ENCODE measurements at places on chromosomes 3 and 15. TPM values are rescaled to one million over a fixed set of nuclear protein-coding genes. Genes with fewer than 3 reads are reported as not detected.
A peak's percentile ranks its signal among the peaks of the same experiment; 100 is the strongest.

- H3K4me3 ChIP-seq: no peak overlapping the region
- H3K4me1 ChIP-seq: no peaks in the 10 kb centered on the region
- no peaks in the 10 kb centered on the region for H3K36me3 ChIP-seq
- no peaks in the 10 kb centered on the region for H3K27me3 ChIP-seq
- no peak overlapping the region for H3K27ac ChIP-seq
Measured at GRCh38 chr3:43378066-43378935, 92.0 kb downstream of the SNRK start.

Gene TPRG1
- polyA plus RNA-seq: 0.52 TPM

DNA sequence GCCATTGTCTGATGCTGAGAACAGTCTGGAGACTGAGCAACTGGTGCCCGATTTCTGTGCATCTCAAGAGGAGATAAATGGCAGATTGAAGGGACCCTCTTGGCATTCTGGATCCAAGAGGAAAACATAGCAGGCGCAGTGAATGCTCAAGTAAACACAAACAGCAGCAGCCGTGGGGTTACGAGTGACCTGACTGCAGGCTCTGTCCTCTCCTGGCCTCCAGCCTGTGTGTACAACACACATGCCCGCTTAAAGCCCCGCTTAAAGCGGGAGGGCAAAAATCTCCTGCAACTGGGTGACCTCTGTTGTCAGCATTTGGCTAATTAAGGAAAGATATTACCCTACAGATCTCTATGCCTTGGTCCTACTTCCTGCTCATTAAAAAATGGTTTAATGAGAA, 120.5 kb downstream of the GREM1 start:
- H3K4me1 ChIP-seq: no peaks in the 10 kb centered on the region
- H3K4me3 ChIP-seq: no peak overlapping the region
- H3K27ac ChIP-seq: no peak overlapping the region
- H3K36me3 ChIP-seq: no peaks in the 10 kb centered on the region

DNA sequence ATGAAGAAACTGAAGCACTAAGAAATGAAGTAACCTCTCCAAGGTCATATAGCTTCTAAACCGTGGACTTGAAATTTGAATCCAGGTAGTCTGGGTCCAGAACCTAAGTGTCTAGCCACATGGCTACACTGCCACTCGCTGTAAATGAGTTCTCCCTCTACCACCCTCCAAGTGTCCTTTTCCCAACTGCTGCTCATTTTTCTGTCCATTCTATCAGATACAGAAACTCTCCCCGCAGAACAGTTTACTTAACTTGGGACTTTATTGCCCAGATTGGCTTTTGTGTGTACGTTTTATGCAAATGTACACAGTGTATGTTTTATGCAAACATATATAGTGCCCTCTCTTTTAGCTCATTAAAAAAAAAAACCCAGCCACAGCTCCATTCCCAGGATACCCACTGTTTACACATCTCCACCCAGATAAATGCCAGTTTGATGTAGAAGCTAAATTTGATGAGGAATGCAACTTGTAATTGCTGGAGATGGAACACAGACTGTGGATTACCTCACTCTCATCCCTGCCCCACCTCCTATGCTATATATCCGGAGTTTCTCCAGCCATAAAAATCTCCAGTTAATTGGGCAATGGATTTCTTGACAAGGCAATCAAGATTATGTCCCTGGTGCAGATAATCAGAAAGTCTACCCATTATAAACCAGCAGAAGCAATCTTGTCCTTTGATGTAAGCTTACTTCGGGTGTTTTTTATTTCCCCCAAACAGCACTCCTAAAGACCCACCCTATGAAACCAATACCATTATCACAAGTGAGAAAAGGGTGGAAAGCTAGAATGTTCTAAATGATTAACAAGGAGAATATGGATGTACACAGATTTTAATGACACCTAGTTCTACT, 42.0 kb downstream of the THBS1 start:
- no peaks in the 10 kb centered on the region for H3K36me3 ChIP-seq
- H3K27ac ChIP-seq: no peak overlapping the region
- H3K4me1 ChIP-seq: no peaks in the 10 kb centered on the region
- no peak overlapping the region for H3K4me3 ChIP-seq
- DNase-seq: no peak
- no peaks in the 10 kb centered on the region for H3K27me3 ChIP-seq

- H3K4me3 ChIP-seq: no peak overlapping the region
- H3K4me1 ChIP-seq: no peaks in the 10 kb centered on the region
- no peaks in the 10 kb centered on the region for H3K27me3 ChIP-seq
- DNase-seq: no peak
- H3K27ac ChIP-seq: peak overlapping the region; percentile 45
Measured at GRCh38 chr15:50059203-50059772, 59.7 kb downstream of the ATP8B4 start.

Gene TNFAIP8L3
- polyA plus RNA-seq: 3.0 TPM

DNA sequence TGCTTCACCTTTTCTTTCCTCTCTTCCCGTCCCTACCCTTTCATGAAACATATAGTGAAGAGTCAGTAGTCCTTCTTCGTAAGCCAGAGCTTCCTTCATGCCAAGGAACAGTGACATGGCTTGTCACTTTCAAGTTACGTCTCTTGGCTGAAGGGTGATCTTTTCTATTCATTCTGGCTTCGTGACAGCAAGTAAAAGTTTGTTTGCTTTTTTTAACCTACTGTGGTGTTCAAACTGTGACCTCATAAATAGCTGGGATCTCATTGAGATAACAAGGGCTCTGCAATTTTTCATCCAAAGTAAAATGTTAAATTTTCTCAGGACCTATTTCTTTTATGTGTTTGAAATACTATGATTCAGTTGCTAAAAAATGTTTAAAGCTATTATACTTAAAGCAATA, 10.5 kb downstream of the CDIN1 start:
- H3K27me3 ChIP-seq: no peaks in the 10 kb centered on the region
- H3K36me3 ChIP-seq: no peaks in the 10 kb centered on the region
- H3K4me3 ChIP-seq: no peak overlapping the region
- H3K27ac ChIP-seq: no peak overlapping the region
- no peak for DNase-seq
- H3K4me1 ChIP-seq: no peaks in the 10 kb centered on the region

Measured in left lung (tissue), 14 donors.